NCI-H510A (cell line): ENCODE measurements at places on chromosomes 11 and 22.

DNA sequence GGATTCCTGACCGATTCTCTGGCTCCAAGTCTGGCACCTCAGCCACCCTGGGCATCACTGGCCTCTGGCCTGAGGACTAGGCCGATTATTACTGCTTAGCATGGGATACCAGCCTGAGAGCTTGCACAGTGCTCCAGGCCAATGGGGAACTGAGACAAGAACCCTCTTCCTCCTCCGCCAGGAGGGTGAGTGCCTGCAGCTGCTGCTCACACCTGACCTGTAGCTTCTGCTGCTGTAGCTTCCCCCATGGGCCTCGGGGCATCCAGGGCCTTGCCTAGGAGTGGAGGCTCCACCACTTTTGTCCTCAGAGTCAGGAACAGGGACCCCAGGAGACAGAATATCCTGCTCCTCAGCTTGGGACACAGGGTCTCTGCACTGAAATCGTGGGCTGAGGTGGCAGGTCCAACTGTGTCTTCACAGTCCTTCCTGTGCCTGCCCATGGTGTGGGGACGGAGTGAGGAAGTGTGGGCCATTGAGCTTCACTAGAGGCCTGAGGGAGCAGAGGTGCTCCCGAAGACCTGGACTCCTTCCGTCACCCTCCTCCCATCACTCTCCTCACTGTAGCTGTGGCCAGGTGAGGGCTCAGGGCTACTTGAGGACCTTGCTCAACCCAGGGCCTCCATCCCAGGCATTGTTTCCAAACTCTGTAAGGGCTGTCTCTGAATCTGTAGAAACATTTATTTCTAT lies 103.8 kb downstream of the ZNF280B start:
- DNase-seq, result no peak

DNA sequence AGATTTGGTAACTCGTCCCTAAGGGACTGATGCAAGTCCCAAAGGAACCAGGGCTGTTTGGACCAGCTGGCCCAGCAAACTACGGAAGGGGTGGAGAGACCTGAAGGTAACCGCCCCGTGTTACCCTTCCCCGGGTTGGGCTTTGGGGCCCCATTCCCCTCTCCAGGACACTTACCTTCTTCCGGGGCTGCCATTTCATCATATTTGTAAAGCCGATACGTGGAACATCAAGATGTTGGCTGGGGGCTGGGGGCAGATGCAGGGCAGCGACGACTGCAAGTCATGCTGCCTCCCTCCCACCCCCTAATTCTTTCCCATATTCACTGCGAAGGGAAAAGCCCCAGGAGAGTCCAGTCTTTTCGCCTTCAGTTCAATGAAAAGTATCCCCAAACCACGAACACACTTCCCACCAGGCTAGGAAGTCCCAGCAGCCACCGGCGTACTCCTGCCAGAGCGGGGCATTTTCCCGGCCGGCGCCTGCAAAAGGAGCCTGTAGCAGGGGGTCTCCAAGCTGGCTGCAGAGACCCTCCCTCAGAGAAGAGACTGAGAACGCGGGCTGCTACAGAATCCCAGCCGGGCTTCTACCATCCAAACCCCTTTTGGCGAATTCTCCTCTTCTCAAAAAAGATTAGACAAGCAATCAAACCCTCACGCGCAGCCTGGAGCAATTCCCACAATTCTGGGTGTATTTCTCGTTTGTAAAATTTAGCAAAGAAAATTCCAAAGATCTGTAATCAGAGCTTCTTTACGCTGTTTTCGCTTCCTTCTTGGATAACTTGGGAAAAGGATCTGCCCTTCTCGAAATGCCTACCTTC lies 236.7 kb downstream of the TTC28 start:
- DNase-seq, result no peak

GRCh38 chr22:17893900-17894535 lies 119.7 kb upstream of the BID start:
- no peak for DNase-seq

- DNase-seq, result no peak
Measured at GRCh38 chr11:125394296-125394695, 101.8 kb downstream of the FEZ1 start.

GRCh38 chr11:74282914-74283371 lies 28.5 kb downstream of the P4HA3 start:
- DNase-seq, result no peak

DNA sequence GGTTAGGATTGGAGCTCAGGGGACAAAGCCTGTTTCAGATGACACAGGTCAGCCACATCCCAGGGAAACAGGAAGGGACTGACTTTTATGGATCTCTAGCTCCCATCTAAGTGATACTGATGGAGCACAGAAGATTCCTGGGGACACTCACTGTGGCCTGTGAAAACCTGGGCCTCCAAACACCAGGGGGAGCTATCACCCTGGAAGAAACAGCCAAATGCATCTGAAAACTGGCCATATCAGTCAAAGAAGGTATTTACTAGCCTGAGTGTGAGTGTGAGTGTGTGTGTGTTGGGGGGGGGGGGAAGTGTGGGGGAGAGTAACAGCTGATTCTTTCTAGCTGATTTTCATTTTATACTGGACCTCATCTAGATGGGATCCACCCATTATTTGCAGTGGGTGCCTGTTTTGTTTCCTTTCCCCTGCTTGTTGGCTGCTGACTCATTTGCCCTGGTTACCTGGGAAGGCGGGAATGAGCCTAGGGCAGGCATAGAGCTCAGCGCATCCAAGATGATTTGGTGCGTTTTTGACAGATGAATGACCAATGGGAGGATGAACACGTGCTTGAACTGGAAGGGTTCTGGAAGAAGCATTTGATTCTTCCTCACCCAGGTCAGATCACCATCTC lies 284.0 kb downstream of the KIRREL3 start:
- DNase-seq, result no peak

GRCh38 chr11:117618302-117618981 lies 178.6 kb downstream of the DSCAML1 start:
- peak; percentile 44 for DNase-seq

DNA sequence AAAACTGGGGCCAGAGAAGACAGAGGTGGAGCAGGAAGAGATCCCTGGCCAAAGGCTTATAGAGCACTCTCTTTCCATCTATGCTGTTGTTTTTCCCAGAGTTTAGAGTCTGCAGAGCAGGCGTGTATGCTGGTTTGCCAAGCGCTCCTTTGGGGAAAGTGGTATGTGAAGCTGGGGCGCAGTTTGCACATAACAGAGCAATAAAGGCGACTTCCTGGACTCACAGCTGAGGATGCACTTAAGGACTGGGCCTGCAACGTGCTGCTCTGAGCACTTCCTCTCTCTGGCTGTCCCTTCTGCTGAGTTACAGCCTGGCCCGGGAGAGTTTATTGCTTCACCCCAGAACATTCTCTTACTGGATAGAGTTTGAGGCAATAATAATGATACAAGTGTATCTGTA lies 41.7 kb downstream of the THAP12 start:
- DNase-seq, result no peak

DNA sequence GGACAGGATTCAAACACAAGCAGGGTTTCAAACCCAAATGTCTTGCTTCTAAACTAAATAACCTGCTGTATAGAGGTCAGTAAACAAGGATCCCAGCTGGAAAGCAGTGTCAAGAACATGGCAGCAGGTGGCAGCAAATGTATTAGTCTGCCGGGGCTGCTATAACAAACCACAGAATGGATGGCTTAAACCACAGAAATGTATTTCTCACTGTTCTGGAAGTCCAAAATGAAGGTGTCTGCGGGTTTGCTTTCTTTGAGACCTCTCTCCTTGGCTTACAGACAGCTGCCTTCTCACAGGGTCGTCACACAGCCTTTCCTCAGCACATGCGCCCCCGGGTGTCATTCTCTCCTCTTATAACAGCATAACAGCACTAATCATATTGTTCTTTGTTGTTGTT lies 65.1 kb upstream of the LRRC55 start:
- no peak for DNase-seq

GRCh38 chr11:98600103-98600502 lies 420.6 kb upstream of the CNTN5 start:
- no peak for DNase-seq

- DNase-seq, result no peak
Measured at GRCh38 chr11:86623041-86623621, 49.3 kb downstream of the ME3 start.

- DNase-seq, result no peak
Measured at GRCh38 chr11:43737201-43737590, 56.7 kb downstream of the HSD17B12 start.

GRCh38 chr11:86983021-86983488 lies 27.9 kb upstream of the FZD4 start:
- no peak for DNase-seq

DNA sequence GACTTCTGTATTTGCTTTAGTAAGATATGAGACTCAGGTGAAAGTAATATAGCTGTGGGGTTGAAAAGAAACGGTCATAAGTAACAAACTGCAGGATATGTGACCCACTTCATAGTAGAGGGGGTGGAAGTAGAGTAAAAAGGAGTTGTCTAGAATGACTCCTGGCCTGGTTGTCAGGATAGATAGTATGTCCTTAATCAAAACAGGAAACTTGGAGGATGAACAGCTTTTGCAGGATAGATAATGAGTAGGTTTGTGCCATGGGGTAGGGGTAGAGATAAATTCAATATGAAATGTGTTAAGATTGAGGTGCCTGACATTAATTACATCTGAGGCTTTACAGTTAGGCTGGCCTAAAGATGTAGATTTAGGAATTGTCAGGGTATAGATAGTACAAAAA lies 47.0 kb upstream of the B3GNT6 start:
- DNase-seq, result no peak

GRCh38 chr11:116173506-116173905 lies 599.3 kb downstream of the BUD13 start:
- no peak for DNase-seq

- no peak for DNase-seq
Measured at GRCh38 chr11:66976028-66976467, 944 bp downstream of the C11orf86 start.

DNA sequence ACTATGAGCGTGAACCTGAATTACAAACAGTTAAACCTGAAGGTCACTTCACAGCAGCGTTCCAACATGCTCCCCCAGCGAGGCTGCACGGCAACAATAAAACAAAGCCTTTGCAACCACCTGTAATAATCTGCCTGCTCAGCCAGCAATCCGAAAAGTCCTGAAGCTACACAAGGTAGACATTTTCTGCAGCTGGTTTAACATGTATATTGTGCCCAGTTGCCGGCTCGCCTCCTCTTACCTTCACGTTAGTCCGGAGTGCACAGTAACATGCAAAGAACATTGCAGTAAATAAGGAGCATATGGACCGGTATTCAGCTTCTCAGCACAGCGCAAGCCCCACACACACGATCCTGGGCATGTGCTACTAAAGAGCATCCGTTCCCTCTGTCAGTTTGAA lies 704.3 kb downstream of the DLG2 start:
- no peak for DNase-seq

DNA sequence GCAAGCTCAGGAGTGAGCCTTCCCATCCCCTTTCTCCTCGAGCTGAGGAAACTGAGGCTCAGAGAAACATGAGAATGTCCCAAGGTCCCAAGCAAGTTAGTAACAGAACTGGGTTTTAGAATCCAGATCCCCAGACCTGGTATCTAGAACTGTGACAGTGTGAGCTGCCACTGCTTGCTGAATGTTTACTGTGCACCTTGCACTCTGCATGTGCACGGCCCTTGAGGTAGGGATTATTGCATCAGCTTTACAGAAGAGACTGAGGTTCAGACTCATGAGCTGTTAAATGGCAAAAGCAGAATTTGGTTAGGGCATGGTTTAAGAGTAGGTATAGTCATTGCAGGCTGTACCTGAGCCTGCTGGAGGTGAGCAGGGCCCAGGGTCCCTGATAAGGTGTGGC lies 3.8 kb upstream of the MPPED1 start:
- DNase-seq, result no peak

GRCh38 chr11:125517116-125517770 lies 21.2 kb upstream of the FEZ1 start:
- DNase-seq, result no peak

GRCh38 chr22:25134028-25134427 lies 65.6 kb upstream of the CRYBB3 start:
- no peak for DNase-seq

DNA sequence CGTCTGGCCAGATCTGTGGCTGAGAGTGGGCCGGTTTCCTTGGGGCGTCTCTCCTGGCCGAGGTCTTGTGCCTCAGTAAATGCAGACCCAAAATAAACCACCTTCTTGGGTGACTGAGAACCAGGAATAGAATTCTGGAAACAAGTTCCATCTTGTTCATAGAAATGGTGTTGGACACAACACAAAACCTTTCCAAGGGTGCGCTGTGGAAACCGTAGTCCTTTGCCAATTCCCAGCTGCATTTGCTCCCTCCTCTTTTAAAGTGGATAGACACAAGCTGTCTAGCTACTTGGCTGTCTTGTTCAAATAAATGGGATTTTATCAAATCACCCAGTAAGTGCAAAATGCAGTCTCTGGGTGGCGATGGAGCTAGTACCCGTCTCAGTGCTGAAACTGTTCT lies 300.2 kb downstream of the SHANK2 start:
- no peak for DNase-seq

GRCh38 chr11:133898031-133898769 lies 52.9 kb upstream of the SPATA19 start:
- no peak for DNase-seq

DNA sequence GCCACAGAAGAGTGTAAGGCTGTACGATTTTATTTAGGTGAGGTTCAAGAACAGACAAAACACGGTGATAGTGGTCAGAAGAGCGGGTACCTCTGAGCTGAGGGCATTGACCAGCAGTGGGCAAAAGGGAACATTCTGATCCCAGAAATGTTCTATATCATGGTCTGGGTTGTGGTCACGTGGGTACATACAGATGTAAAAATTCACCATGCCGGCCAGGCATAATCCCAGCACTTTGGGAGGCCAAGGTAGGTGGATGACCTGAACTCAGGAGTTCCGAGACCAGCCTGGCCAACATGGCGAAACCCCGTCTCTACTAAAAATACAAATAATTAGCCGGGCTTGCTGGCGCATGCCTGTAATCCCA lies 31.1 kb upstream of the GCAT start:
- DNase-seq, result no peak

GRCh38 chr22:45504373-45505341 lies 2.0 kb downstream of the FBLN1 start:
- no peak for DNase-seq

DNA sequence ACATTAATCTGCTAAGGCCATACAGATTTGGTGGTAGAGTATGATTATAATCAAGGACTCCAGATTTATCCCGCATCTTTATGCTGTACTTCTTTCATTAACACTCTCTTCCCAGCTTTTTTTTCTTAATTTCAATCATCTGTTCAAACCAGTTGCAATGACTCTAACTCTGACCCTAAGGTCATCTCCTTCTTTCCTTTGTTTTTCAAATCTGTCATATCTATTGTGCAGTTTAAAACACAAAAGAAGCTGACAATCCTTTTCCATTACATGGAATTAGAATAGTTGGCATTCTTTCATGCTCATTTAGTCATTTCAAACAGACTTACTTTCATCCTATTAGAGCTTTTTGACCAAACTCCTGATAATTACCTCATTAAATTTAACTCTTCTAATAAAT lies 53.6 kb upstream of the GRM5 start:
- no peak for DNase-seq

GRCh38 chr11:105790840-105791239 lies 181.0 kb downstream of the GRIA4 start:
- DNase-seq, result no peak
